ENCODE measurements at places on chromosomes 4 and X. TPM values are rescaled to one million over a fixed set of nuclear protein-coding genes. Genes with fewer than 3 reads are reported as not detected.

NOX1 gene
- total RNA-seq = 0.14 TPM

VEGFD gene
- total RNA-seq = 0.46 TPM

UGDH gene
- total RNA-seq = 226 TPM

UCP1 gene
- not detected for total RNA-seq

MAGEC1 gene
- total RNA-seq = under 0.01 TPM

ANKRD50 gene
- total RNA-seq = 42.8 TPM

IQSEC2 gene
- total RNA-seq = 5.1 TPM

COPS4 gene
- 75.0 TPM for total RNA-seq

PLRG1 gene
- 63.3 TPM for total RNA-seq

PPP4R3C gene
- not detected for total RNA-seq

DUX4 gene
- not detected for total RNA-seq

OTUD6A gene
- total RNA-seq = not detected

PAGE4 gene
- total RNA-seq = not detected

NKX3-2 gene
- not detected for total RNA-seq

FAT1 gene
- total RNA-seq = 132 TPM

RAB39B gene
- total RNA-seq = 0.85 TPM

ETNPPL gene
- total RNA-seq = not detected

CWH43 gene
- not detected for total RNA-seq

QRFPR gene
- total RNA-seq = not detected

PRR32 gene
- not detected for total RNA-seq

IL15 gene
- 7.3 TPM for total RNA-seq

ADH7 gene
- not detected for total RNA-seq

MND1 gene
- total RNA-seq = 3.1 TPM

NAP1L3 gene
- 2.9 TPM for total RNA-seq

FAAH2 gene
- total RNA-seq = 0.28 TPM

RRH gene
- total RNA-seq = 0.09 TPM

PLAC1 gene
- total RNA-seq = 1.7 TPM

CNKSR2 gene
- total RNA-seq = 1.6 TPM

HAND2 gene
- 79.9 TPM for total RNA-seq

HS6ST2 gene
- 0.14 TPM for total RNA-seq

F11 gene
- total RNA-seq = not detected

PDE6B gene
- 1.3 TPM for total RNA-seq

HMGB2 gene
- 62.6 TPM for total RNA-seq

CENPI gene
- total RNA-seq = 2.8 TPM
